ENCODE measurements at places on chromosomes 7 and 10.

- H3K4me3 ChIP-seq: no peak overlapping the region
- DNase-seq: no peak
- no peak overlapping the region for H3K27ac ChIP-seq
- H3K4me1 ChIP-seq: peaks cover 23% of the 10 kb centered on the region
- peaks cover 59% of the 10 kb centered on the region for H3K27me3 ChIP-seq
- H3K36me3 ChIP-seq: no peaks in the 10 kb centered on the region
These were observed 3.4 kb downstream of the CAV1 start for GRCh38 chr7:116528008-116528789.

DNA sequence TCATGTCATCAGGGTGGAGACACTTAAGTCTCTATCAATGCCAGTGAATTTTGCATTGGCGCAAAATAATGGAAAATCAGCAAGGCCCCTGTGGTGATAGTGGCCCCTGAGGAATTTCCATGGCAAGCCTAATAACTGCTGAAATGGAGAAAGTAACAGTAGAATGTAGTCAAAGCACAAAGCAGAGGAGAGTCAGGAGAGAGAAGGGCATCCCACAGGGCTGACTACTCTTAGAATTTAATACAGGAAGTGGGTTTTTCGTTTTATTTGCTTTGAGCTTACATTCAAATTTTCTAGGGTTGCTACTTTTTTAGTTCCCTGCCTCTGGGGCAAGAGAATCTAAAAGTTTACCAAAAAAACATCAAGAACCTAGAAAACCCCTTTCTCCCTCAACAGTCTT lies 39.0 kb downstream of the BZW2 start:
- no peaks in the 10 kb centered on the region for H3K27me3 ChIP-seq
- H3K27ac ChIP-seq: peak overlapping the region; percentile 79
- H3K36me3 ChIP-seq: peaks cover 67% of the 10 kb centered on the region
- H3K4me3 ChIP-seq: no peak overlapping the region

DNA sequence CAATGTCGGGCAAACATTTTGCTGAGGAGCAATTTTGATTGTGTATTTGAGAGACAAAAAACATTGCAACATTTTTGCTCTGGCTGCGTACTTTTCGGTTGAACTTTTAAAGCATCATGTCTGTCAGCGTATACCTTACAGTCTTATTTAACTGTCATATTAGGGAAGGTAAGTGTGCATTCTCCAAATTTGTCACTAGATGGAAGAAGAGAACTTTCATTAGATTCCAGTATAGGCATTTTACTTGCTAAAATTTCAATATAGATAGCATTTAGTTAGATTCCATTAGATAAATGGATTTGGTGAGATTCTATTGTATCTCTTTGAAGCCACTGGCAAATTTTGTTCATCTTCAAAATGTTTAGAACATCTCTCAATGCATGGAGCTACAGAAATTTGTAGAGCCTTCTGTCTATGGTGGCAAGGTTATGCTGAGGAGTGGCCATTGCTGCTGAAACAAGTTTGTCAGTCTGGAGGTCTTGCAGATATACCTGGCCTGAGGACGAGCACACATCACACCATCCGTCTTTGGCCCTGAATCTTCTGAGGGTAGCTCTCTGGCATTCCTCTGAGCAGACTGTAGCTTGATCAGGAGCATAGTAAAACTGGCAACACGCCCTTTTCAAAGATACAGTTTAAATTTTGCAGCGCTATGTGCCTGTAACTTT lies 437.5 kb upstream of the MBL2 start:
- H3K4me3 ChIP-seq: no peak overlapping the region
- no peak for DNase-seq
- no peaks in the 10 kb centered on the region for H3K27me3 ChIP-seq
- no peak overlapping the region for H3K27ac ChIP-seq
- H3K36me3 ChIP-seq: no peaks in the 10 kb centered on the region
- H3K4me1 ChIP-seq: no peaks in the 10 kb centered on the region

- H3K27me3 ChIP-seq: no peaks in the 10 kb centered on the region
- H3K4me3 ChIP-seq: no peak overlapping the region
- no peak for DNase-seq
- no peak overlapping the region for H3K27ac ChIP-seq
These were observed 171.4 kb upstream of the NUPR2 start for GRCh38 chr7:56287429-56288138.

- no peak for DNase-seq
- peaks cover 6% of the 10 kb centered on the region for H3K4me1 ChIP-seq
- H3K36me3 ChIP-seq: no peaks in the 10 kb centered on the region
- no peak overlapping the region for H3K4me3 ChIP-seq
These were observed 30.6 kb upstream of the PITRM1 start for GRCh38 chr10:3203016-3203811.

GRCh38 chr7:31047313-31048146 lies 4.6 kb upstream of the ADCYAP1R1 start:
- H3K27ac ChIP-seq: no peak overlapping the region
- no peaks in the 10 kb centered on the region for H3K36me3 ChIP-seq
- DNase-seq: no peak
- no peak overlapping the region for H3K4me3 ChIP-seq
- no peaks in the 10 kb centered on the region for H3K4me1 ChIP-seq
- peaks cover 27% of the 10 kb centered on the region for H3K27me3 ChIP-seq

DNA sequence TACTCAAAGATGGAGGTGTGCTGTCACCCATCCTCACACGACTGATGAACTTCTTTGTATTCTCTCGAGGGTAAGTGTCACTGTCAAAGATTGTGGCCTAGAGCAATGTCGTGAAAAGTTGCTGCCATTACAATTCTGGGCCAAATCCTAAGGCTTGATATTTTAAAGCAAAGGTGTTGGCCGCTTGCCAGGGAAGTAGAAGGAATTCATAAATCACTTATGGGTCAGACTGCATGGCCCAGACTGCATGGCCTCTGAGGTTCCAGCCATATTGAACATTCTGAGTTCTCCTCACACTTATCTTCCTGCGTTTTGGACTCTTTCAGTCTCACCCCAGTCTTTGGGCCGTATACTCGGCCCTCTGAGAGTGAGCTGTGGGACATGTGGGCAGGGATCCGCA lies 8.6 kb downstream of the MEST start:
- DNase-seq: no peak
- H3K27me3 ChIP-seq: peaks cover 3% of the 10 kb centered on the region
- H3K27ac ChIP-seq: no peak overlapping the region

GRCh38 chr10:354901-355617 lies 219.8 kb downstream of the ZMYND11 start:
- H3K27me3 ChIP-seq: no peaks in the 10 kb centered on the region
- no peak overlapping the region for H3K27ac ChIP-seq
- no peak for DNase-seq
- H3K4me3 ChIP-seq: no peak overlapping the region
- no peaks in the 10 kb centered on the region for H3K36me3 ChIP-seq
- no peaks in the 10 kb centered on the region for H3K4me1 ChIP-seq

DNA sequence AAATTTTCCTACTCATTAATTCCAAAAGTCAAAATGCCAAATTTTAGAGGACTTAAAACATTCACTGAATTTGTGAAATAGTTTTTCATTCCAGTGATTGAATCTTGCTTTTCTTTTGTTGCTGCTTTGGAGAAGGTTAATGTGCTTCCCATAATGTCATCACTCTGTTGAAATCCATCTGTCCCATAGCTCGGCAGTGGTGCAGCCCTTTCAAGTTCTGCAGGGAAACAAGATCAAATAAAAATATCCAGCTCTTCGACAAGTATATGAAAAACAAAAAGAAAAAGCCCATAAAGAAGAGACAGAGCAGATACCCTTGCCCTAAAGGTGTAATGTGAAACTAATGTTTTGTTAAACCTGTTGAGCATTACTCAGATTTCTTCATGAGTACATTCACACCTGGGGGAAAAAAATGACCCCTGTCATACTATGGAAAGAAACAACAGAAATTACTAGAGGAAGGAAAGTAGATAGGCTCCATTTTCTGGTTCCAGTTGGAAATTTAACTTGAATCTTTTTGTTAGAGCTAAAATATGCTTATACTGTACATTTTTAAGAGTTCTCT lies 35.1 kb downstream of the AGR3 start:
- H3K4me1 ChIP-seq: no peaks in the 10 kb centered on the region
- no peak overlapping the region for H3K4me3 ChIP-seq
- H3K27ac ChIP-seq: no peak overlapping the region
- H3K27me3 ChIP-seq: peaks cover 21% of the 10 kb centered on the region
- DNase-seq: no peak

- H3K36me3 ChIP-seq: no peaks in the 10 kb centered on the region
- no peak for DNase-seq
- no peak overlapping the region for H3K27ac ChIP-seq
- no peaks in the 10 kb centered on the region for H3K27me3 ChIP-seq
- H3K4me1 ChIP-seq: no peaks in the 10 kb centered on the region
- no peak overlapping the region for H3K4me3 ChIP-seq
These were observed 215.6 kb downstream of the GPR37 start for GRCh38 chr7:124550036-124550435.

GRCh38 chr10:29771376-29771775 lies 136.6 kb upstream of the SVIL start:
- no peak overlapping the region for H3K27ac ChIP-seq
- H3K27me3 ChIP-seq: peaks cover 13% of the 10 kb centered on the region
- no peak for DNase-seq
- no peaks in the 10 kb centered on the region for H3K36me3 ChIP-seq
- H3K4me3 ChIP-seq: no peak overlapping the region

- H3K36me3 ChIP-seq: no peaks in the 10 kb centered on the region
- DNase-seq: no peak
These were observed 100.2 kb downstream of the GNAT3 start for GRCh38 chr7:80411621-80412020.

GRCh38 chr7:107593025-107593410 lies 13.0 kb downstream of the BCAP29 start:
- no peak for DNase-seq
- H3K36me3 ChIP-seq: peaks cover 39% of the 10 kb centered on the region
- no peak overlapping the region for H3K4me3 ChIP-seq
- peaks cover 6% of the 10 kb centered on the region for H3K4me1 ChIP-seq
- H3K27ac ChIP-seq: no peak overlapping the region

GRCh38 chr7:42742318-42742717 lies 169.6 kb downstream of the C7orf25 start:
- no peaks in the 10 kb centered on the region for H3K27me3 ChIP-seq
- no peaks in the 10 kb centered on the region for H3K4me1 ChIP-seq
- no peaks in the 10 kb centered on the region for H3K36me3 ChIP-seq
- no peak overlapping the region for H3K27ac ChIP-seq
- no peak overlapping the region for H3K4me3 ChIP-seq
- DNase-seq: no peak
